ENCODE measurements at places on chromosomes 3 and 15.

GRCh38 chr3:51721062-51721745 lies 14.3 kb downstream of the GRM2 start:
- no peak for DNase-seq

GRCh38 chr15:77696871-77697270 lies 64.2 kb upstream of the LINGO1 start:
- DNase-seq: no peak

DNA sequence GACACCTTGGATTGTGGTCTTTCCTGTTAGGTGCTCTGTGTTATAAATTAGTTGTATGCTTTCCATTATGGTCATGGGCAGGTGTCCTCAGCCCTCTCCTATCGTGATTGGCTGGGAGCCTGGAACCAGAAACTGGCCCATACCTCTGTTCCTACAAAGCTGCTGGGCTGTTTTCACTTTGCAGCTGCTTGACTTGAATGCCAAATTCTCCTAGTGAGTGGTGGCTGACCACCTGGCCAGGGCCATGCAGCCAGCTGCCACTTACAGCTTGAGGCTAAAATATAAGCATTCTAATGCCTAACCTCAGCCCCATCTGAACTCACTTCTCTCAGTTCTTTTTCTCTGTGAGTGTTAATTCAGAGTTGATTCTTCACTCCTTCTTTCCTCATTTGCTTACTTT lies 239.3 kb upstream of the GBE1 start:
- DNase-seq: no peak

- DNase-seq: no peak
These were observed 507.4 kb downstream of the FGF12 start for GRCh38 chr3:192219926-192220325.
